Lower leg skin (tissue), 4 donors: ENCODE measurements at places on chromosomes 13 and 19. TPM values are rescaled to one million over a fixed set of nuclear protein-coding genes. Genes with fewer than 3 reads are reported as not detected.

GRCh38 chr19:51566489-51567100, 4.5 kb upstream of the ZNF175 start:
- DNase-seq, result no peak

GRCh38 chr19:23673132-23673531, 13.9 kb downstream of the ZNF675 start:
- no peak for DNase-seq

DNA sequence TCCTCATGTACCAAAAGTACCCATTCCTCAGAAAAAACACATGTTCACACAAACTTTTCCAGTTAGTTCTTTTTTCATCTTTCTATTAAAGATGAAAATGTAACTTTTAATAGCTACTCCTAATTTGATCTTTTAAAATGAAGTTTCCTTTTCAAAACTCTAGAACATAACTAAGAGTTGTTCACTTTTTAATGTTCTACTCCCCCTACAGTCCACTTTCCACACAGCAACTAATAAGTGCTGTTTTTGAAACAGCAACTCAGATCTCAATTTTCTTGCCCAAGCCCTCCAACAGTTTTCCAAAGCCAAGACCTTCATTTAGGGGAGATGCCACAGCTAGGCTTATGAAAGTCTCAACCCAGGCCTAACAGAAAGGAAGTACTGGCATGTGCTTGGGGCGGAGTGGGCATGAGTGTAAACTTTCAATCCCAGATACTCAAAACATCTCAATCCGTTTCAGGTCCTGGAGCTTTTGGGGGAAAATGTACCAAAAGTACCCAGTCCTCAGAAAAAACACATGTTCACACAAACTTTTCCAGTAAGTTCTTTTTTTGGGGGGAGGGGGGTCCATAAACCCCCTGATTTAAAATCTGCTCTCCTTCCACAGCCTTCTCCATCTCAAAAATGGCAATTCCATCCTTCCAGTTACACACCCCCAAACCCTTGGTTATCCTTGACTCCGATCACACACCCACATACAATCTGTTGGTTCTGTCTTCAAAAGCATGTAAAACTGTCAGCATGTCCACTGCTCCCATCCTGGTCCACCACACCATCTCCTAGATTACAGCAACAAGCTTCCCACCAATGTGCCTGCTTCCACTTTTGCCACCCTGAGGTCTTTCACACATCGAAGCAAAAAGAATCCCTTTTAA, 2.0 kb downstream of the FBL start:
- no peak for DNase-seq

GRCh38 chr13:106494936-106495335, 40.5 kb downstream of the EFNB2 start:
- DNase-seq, result no peak

GRCh38 chr13:62320129-62321108, 904.8 kb upstream of the PCDH20 start:
- no peak for DNase-seq

- no peak for DNase-seq
Measured at GRCh38 chr13:41643507-41643906, 186.2 kb downstream of the RGCC start.

- DNase-seq, result no peak
Measured at GRCh38 chr19:14030997-14031718, 404 bp upstream of the IL27RA start.

DNA sequence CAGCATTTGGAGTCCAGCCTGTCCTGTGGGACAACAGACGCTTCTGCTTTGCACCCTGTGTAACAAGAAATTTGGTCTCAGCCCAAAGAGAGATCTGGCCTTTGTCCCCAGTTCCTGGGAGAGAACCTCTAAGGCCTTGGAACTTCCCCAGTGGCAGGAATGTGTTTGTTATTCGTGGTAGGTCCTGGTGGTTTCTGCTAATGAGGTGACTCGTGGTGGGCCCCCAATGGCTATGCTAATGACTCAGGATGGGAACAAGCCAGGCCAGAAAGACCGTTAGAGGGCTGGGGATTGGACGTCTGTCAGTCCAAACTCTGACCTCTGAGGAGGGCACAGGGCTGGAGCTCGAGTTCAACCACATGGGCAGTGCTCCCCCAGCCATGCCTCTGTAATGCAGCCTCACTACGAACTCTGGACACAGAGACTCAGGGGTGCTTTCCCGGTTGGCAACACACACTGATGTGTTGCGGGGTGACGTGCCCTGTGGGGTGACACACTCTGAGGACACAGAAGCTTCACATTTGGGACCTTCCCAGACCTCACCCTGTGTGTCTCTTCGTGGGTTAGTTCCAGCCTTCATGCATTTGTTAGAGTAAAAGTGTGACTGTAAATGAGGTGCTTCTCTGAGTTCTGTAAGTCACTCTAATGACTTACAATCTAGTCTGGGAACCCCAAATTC, 38.9 kb downstream of the TEX29 start:
- DNase-seq, result peak; percentile 69

DNA sequence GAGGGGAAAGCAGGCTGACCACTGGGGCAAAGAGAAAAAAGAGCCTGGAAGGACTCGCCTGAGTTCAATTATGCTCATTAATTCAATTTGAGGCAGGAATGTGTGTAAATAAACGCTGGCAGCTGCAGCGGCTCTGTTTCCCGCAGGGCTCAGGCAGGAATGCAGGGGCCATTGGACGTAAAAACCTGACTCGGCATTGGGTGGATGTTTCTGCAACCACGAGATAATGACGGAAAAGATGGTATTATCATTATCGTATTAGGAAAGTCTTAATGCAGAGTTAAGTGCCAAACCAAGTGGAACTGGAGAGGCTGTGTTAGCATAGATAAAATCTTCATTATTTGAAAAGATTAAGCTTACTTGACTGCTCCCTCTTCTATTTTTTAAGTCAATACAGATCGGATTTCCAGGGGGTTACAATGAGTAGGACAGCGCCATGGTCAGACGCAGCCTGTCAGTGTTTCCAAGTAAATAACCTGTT, 169.8 kb downstream of the SHISA2 start:
- no peak for DNase-seq

DNA sequence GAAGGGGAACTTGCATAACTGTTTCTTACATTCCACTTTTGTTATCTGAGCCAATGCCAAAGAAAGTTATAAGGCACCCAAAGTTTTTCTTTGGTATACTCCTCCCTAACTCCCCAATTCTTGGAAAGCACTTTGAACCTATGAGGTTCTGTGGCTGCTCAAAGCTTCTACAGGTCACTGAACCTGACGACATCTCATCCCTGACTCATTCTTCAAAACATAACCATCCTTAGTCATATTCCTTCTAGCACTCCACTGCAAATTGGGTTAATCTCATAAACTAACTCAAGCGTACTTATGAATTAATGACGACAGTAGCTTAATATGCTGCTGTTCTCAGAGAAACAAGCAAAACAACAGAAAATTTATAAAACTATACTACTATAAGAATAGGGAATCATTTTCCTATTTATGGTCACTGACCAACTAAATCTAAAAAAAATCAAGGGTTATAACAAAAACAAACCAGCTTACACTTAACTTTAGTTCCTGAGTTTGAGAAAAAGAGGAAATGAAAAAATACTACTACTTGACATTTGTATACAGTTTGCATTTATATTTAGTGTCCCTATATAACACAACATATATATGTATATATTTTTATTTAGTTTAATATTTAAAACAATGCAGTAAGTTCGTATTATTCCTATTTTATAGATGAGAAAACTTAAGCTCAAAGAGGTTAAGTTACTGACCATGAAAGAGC, 69.1 kb downstream of the CAB39L start:
- DNase-seq, result no peak

DNA sequence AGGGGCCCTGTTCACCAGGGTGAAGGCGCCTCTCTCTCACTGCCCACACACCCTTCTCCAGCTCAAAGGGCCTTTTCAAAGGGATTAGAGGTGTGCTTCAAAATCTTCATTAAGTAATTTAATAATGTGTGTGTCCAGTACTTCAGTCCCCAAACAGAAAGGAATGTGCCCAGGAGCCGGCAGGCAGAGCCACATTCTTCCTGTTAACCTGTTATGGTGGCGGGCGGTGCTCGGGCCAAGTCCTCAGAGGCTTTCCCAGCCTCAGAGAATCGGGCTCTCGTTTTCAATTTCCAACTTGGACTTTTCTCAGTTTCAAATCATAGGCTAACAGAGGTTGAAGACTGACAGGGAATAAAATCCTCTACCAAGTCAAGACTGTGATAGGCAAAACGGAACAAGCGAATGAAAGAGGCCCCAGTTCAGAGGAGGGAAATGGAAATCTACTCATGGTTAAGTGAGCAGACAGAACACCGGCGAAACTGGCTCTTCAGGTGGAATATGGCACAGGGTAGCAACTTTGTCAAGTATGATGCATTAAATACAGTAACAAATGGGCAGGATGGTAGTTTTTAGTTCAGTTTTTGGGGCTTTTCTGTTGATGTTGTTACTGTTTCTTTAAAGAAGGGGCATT, 68.6 kb downstream of the FOXO1 start:
- DNase-seq, result peak; percentile 13

- DNase-seq, result no peak
Measured at GRCh38 chr19:40284501-40285352, at the start of gene AKT2. Gene AKT2, minus strand, starts transcription at chr19:40285345. Its CDS starts 20,078 bp downstream, at chr19:40265267.

DNA sequence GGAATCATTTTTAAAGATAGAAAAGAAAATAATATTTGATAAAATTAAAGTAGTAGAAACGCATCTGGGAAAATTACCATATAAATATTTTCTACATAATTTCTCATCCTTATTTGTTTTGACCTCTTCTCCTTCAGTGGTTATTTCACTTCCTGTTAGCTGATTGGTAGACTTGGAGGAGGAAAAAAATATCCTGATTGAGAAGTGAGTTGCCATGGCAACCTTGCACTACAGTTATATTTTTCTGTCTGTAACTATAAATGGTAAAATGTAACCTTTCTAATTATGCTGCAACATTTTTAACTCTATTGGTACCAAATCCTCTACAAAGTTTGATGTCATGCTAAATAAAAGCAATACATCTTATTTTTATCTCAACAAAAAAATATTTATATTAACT, 45.2 kb downstream of the SCEL start:
- no peak for DNase-seq

DNA sequence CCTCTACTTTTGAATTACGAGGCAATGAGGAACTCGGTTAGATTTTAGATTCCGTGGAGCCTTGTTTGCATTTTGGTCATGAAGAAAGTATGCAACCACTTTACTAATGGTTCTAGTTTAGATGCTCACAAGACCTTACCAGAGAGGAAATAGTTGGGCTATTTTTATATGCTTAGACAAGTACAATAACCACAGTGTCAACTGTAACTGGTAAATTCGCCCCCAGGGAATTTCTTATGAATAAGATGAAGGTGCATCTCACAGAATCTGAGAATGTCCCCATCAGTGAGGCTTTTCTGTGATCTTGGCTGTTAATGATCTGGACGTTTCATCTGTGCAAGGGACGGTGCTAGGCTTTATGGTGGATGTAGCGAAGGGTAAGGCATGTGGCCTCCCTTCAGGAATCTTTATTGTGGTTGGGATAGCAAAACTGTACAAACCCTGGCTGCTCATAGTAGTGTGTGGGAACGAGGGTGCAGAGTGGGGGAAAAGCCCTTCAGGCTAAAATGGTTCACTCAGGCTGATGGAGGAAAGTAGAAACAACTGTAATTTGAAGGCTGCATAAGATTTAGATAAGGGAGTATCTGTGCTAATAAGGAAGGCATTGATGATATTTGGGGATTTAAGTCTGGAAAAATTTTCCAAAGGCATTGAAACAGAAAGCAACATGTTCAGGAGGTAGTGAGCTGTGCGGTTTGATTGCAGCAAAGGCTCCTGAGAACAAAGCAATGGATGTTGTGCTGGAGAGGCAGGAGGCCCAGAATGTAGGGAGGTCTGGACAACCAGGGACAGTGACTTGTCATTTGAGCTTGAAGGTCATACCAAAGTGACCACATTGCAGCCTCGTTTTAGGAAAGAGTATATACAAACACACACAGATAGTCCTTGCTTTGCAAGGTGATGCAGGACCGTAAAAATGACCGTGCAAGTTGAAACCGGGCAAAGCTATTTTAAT, 28.4 kb downstream of the UBAC2 start:
- DNase-seq, result no peak

- DNase-seq, result no peak
Measured at GRCh38 chr13:100508455-100508854, 80.1 kb downstream of the GGACT start.

GRCh38 chr13:50082426-50083281, 67.4 kb downstream of the KCNRG start:
- peak; percentile 56 for DNase-seq

- no peak for DNase-seq
Measured at GRCh38 chr13:28650284-28650683, 8.6 kb upstream of the POMP start.

GRCh38 chr13:65584126-65584525, 1646.0 kb downstream of the PCDH9 start:
- DNase-seq, result no peak

DNA sequence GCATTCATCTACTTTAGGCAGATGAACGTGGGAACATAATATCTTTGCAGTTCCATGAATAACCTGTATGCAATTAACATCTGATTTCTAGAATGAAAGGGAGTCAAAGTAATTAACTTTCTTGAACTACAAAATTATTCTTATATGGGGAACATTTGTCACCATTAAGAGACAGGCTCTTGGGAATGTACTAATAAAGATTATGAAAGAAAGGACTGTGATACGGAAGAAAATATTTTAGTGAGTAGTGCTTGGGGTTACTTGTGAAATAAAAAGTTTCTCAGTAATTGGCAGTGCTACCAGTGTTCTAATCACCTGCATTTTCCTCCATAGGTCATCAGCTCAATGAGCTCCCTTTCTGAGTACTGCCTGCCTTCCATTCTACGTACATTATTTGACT, 85.4 kb downstream of the FRY start:
- no peak for DNase-seq

GRCh38 chr13:46559272-46559805, 6.4 kb downstream of the LRCH1 start:
- DNase-seq, result no peak

GRCh38 chr19:29083863-29084262, 129.1 kb downstream of the UQCRFS1 start:
- no peak for DNase-seq

DNA sequence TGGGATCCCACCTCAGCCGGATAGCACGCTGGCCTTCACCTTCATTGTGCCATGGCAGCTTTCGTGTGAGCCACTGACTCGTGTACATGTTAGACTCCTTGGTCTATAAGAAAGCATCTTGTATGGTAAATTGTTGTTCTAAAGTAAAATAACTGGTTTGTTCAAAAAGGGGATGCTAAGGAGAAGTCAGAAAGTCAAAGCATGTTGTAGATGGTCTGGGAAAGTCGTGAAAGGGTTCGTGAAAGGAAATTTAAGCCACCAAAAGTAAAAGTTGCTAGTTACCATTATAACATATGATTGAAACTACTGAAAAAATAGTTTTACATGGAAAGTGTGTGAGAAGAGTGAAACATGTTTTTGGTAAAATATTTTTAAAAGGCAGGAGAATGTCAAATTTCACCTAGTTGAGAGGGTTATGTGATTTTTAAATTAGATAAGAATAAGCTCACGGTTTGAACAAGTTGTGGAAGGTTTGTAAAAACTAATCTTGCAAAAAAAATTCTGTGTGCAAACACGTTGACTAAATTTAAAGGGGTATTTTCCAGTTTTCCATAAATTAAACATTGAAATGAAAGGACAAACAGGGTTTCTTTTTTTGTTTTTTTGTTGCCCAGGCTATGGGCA, 23.4 kb downstream of the DPRX start:
- no peak for DNase-seq

SIGLEC5 gene
- not detected for total RNA-seq

KLK8 gene
- 67.1 TPM for total RNA-seq

LENG1 gene
- 8.4 TPM for total RNA-seq

PSG3 gene
- not detected for total RNA-seq

KLK2 gene
- total RNA-seq, result 5.3 TPM

NLRP5 gene
- not detected for total RNA-seq

ZNF823 gene
- total RNA-seq, result 8.4 TPM

KRTDAP gene
- 10,097 TPM for total RNA-seq

LAIR1 gene
- 0.19 TPM for total RNA-seq

ZNF211 gene
- 21.9 TPM for total RNA-seq

ACER1 gene
- 56.9 TPM for total RNA-seq

ZNF626 gene
- total RNA-seq, result 20.6 TPM

VWA8 gene
- total RNA-seq, result 22.0 TPM
